T-helper 1 cell (primary cell): ENCODE measurements at places on chromosomes 12 and 14.

- no peak for DNase-seq
These were observed 210.3 kb downstream of the EGLN3 start for GRCh38 chr14:33740531-33740930.

GRCh38 chr14:73802431-73803188, 49.0 kb upstream of the PTGR2 start:
- DNase-seq = no peak

DNA sequence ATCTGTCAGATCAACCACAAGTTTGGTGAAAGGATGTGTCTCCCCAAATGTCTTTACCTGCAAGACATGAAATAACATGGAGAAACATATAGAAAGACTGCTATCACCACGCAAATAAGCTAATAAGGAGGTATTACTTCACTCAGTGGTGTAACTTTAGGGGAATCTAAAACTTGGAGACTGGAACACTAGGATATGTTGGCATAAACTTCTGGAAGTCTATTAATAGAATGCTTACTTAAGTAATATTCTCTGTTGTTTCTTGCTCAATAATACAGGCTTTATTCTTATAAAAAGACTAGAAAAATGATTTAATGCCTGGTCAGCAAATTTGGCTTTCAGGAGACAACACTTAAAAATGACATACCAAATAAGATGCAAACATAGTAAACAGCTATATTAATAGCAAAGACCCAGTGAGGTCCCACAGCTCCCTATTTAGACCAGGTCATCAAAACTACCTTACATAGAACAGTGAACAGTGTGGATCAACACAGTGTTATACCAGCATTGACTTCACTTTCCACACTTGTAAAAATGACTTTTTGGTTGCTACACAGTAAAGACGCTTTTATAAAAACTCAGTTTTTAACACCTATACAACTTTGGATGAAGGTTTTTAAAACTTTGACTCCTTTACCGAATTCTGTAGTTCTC, 18.9 kb upstream of the HAL start:
- no peak for DNase-seq

DNA sequence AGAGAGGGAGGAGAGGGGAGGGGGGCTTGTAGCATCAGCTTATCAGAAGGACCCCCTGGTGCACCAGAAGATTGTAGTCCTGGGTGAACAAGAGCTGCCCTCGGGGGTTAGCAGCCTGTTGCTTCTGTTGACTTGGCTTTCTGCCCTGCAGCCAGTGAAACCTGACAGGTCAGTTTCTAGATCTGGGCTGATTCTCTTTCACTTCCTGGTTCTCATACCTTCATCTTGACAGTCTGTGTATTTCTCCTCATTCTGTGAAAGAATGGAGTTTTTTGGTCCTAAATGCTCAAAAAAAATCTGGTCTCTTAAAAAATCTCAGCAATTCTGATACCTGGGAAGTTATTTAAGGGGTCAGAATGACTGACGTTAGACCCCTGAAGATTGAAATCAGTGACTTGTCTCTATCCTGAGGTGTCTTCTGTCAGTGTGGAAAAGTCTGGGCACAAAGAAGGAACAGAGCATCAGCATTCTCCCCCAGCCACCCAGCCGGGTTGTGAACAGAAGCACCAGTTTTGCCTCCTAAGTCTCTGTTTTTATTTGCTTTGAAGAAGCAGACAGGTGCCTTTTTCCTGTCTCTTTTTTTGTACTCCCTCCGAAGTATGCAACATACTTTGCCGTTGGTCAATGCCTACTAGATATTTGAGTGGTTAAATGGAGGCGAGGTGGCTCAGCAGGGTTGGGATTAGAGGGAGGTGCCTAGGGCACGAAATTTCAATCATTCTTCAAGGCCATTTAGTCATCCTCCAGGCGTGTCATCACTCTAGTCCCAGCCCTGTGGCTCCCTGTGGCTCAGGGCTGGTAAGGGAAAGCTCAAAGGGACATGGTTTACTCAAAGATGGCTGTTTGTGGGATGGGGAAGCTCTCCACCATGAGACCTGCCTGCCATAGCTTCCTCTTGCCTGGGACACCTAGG, 24.0 kb downstream of the TTC9 start:
- DNase-seq = no peak

DNA sequence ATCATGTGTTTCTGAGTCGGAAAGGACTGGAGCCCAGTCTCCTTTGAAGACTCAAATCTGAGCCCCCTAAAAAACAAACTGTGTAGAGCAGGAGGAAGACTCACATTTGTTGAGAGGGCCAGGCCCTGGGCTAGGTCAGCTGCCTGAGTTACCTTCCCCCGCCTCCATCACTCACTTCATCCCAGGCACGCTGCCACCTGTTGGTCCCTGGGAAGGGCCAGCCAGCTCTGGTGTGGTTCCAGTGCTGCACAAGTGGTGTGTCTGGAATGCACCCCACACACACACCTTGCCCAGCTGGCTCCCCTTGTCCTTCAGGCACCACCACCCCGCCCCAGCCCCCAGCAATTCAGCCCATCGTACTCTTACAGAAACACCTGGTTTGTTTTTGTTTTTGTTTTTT, 9.0 kb downstream of the MVK start:
- DNase-seq = no peak
